A549 treated with Mapracorat at 1 μM for 4 hours (cell line): ENCODE measurements at places on chromosomes 7 and 10. TPM values are rescaled to one million over a fixed set of nuclear protein-coding genes. Genes with fewer than 3 reads are reported as not detected.

Gene CFAP70
- 0.07 to 0.22 TPM (median 0.13 TPM) in 5 replicates for total RNA-seq

Gene RNF148
- not detected in 5 replicates for total RNA-seq

Gene C10orf53
- not detected in 5 replicates for total RNA-seq

Gene BMPR1A
- 18.3 to 24.4 TPM (median 23.6 TPM) in 5 replicates for total RNA-seq

Gene SYT15
- 2.3 to 4.1 TPM (median 2.4 TPM) in 5 replicates for total RNA-seq

Gene IDI2
- total RNA-seq: 0.10 TPM in 1 of 5 replicates, not detected in the others

Gene KCND2
- not detected in 5 replicates for total RNA-seq

Gene DRGX
- total RNA-seq: 0.05 TPM in 1 of 5 replicates, not detected in the others

Gene IKZF1
- not detected in 5 replicates for total RNA-seq

Gene ZCWPW1
- total RNA-seq: 0.85 to 1.9 TPM (median 1.3 TPM) in 5 replicates

Gene TDRD1
- not detected in 5 replicates for total RNA-seq

Gene HOXA4
- 1.3 to 2.2 TPM (median 1.8 TPM) in 5 replicates for total RNA-seq

Gene CDK1
- 78.8 to 100 TPM (median 89.5 TPM) in 5 replicates for total RNA-seq

Gene SKIDA1
- total RNA-seq: 0.85 to 1.3 TPM (median 1.0 TPM) in 5 replicates

Gene FAM131B
- 0.27 to 0.49 TPM (median 0.43 TPM) in 5 replicates for total RNA-seq

Gene SLC13A1
- not detected in 5 replicates for total RNA-seq

Gene ADRB1
- total RNA-seq: 0.75 to 1.4 TPM (median 1.2 TPM) in 5 replicates

Gene DPCD
- total RNA-seq: 30.7 to 40.4 TPM (median 32.9 TPM) in 5 replicates

Gene GBX1
- total RNA-seq: 0.20 TPM in 1 of 5 replicates, not detected in the others

Gene POLR3A
- 11.3 to 14.4 TPM (median 13.0 TPM) in 5 replicates for total RNA-seq

Gene BLNK
- 0.07 TPM in 1 of 5 replicates, not detected in the others for total RNA-seq

Gene GNAI1
- total RNA-seq: 27.4 to 33.6 TPM (median 32.0 TPM) in 5 replicates

Gene NUTM2E
- total RNA-seq: 0.08 to 0.33 TPM (median 0.24 TPM) in 5 replicates

Gene ZNF804B
- total RNA-seq: not detected in 5 replicates

Gene RSPH10B2
- total RNA-seq: 0.17 TPM in 1 of 5 replicates, not detected in the others

Gene STK31
- total RNA-seq: 0.46 to 1.3 TPM (median 0.71 TPM) in 5 replicates

Gene MAT1A
- total RNA-seq: 0.05 to 0.28 TPM (median 0.05 TPM) in 3 of 5 replicates, not detected in the others

Gene CDCA7L
- total RNA-seq: 13.5 to 17.4 TPM (median 14.9 TPM) in 5 replicates

Gene SHTN1
- total RNA-seq: 20.5 to 28.8 TPM (median 25.6 TPM) in 5 replicates

Gene MET
- 60.7 to 85.2 TPM (median 75.3 TPM) in 5 replicates for total RNA-seq

Gene ATXN7L1
- total RNA-seq: 4.0 to 5.9 TPM (median 5.8 TPM) in 5 replicates
